Activated CD4-positive, alpha-beta T cell treated with anti-CD3 and anti-CD28 coated beads for 24 hours (primary cell): ENCODE measurements at places on chromosomes 1 and 21.

- no peak for DNase-seq
Measured at GRCh38 chr1:228455715-228456114, 31.5 kb upstream of the RNF187 start.

GRCh38 chr1:204307334-204307883 lies 52.3 kb downstream of the PLEKHA6 start:
- no peak for DNase-seq

DNA sequence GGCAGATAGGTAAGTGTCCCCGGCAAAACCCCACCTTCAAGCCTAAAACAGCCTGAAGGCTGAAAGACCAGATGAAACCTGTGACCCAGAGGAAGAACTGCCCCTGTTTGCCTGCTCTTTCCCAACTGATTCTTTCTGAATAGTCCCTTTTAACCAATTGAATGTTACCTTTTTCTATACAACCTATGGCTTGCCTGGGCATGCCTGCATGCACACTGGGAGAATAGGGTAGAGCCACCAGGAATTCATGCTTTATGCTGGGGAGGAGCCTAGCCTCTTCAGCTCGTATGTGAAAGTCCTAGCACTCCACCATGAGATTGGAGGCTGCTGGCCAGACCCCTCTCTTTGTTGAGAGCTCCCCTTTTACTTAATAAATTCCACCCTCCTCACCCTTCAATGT lies 340.0 kb downstream of the PTBP2 start:
- no peak for DNase-seq

- DNase-seq = no peak
Measured at GRCh38 chr1:235468004-235468403, 36.2 kb downstream of the B3GALNT2 start.

GRCh38 chr1:20114021-20114648 lies 5.2 kb downstream of the PLA2G2D start:
- DNase-seq = no peak

DNA sequence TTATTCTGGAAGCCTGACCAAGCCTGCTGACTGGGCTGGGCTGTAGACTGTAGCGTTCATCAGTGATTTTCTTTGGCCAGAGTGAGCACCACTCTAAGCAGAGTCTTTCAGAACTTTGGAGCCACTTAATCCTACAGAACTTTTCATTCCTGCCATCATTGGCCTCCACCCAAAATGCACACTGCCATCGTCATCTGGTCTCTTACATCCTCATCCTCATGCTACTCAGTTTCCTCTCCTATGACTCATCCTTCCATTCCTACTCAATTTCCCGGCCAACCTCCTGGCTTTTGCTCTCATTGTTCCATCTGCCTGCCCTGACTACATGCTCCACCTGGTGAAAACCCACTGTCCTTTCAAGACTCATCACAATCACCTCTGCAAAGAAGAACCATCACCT lies 233.8 kb upstream of the USP25 start:
- DNase-seq = no peak

DNA sequence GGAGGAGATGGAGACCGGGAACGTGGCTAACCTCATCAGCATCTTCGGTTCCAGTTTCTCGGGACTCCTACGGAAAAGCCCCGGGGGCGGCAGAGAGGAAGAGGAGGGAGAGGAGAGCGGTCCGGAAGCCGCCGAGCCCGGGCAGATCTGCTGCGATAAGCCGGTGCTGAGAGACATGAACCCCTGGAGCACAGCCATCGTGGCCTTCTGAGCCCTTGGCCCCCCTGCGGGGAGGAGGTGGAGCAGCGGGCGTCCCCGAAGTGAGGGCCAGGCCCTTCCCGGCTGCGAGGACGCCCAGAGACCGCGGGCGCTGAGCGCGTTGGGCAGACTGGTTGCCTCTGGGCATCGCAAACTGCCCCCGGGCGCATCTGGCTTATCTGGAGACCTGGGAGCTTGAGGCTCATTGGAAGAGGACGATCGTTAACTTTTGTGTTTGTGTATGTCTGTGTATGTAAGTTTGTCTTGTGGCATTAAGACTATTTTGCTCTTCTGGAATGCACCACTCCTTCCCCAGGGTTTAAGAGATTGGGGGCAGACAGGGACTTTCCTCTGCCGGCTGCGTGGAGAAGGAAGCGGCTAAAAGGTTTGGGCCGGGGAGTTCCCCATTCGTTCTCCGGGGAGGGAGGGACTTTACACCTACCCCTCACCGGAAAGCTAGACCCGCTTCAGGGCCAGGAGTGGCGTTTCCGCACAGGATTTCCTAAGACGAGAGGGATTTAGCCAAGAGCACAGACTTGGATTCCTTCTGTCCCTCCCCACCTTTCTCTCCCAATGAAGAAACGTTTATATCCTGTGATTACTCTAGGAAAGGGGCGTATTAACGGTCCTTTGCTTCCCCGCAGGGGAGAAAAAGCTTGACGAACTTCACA lies 1.4 kb downstream of the IER5 start:
- peak; percentile 57 for DNase-seq

DNA sequence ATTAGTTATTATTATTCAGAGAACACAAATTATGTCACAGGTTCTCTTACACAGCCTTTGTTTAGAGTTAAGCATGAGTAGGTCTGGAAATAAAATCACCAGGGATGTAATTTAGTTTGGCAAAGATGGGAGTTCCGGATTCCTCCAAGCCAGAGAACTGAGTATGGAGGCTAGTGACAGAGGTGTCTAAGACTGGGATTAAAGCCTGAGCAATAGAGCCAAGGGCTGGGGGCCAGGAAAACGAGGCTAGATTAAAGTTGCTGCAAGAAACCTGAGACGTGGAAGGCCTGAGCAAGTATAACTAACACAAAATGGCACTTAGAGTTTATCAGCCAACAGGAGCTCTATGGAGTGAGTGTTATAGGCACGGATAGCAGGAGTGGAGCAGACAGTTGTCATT lies 381.6 kb downstream of the SRGAP2C start:
- DNase-seq = no peak

- DNase-seq = no peak
Measured at GRCh38 chr21:26943921-26944320, 23.0 kb downstream of the ADAMTS5 start.

GRCh38 chr1:183758913-183759312 lies 46.0 kb upstream of the RGL1 start:
- DNase-seq = no peak

DNA sequence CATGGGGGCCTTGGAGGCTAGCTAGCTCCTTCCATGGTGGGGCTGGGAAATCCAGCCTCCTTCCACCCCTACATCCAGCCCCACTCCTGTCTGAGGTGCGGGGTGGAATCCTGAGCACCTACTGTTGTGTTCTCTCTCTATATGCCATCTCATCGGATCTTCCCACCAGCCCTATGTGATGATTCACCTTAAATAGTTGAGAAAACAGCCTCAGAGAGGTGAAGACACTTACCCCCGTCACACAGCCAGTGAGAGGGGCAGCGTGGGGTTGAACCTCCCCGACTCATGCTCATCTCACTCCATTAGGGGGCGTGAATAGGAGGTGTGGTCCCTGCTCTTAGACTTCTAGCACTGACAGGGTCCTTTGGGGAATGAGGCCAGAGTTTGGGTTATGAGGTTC lies 31.0 kb upstream of the ACTL8 start:
- DNase-seq = no peak

DNA sequence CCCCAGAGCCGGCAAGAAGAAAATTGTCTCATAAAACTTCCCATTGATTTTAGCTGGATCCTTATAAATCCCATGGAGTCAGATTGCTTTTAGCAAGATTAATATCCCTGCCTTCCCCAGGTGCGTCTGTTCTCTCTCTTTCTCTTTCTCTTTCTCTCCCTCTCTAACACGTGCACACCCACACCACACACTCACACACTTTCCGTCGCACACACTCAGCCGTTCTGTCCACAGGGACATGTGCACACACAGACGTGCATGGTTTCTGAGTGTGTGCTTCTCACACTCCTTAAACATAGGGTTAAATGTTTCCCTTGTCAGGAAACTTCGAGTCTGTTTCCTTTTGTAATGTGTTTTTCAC lies 98.7 kb upstream of the NFIA start:
- DNase-seq = no peak
